ENCODE measurements at places on chromosomes 2 and 18. TPM values are rescaled to one million over a fixed set of nuclear protein-coding genes. Genes with fewer than 3 reads are reported as not detected.

GRCh38 chr18:74714120-74714519, 116.5 kb downstream of the ZNF407 start:
- H3K4me1 ChIP-seq: no peaks in the 10 kb centered on the region
- no peaks in the 10 kb centered on the region for H3K27me3 ChIP-seq
- H3K4me3 ChIP-seq: no peak overlapping the region
- no peaks in the 10 kb centered on the region for H3K36me3 ChIP-seq
- no peak for DNase-seq

- no peak overlapping the region for H3K4me3 ChIP-seq
- H3K27ac ChIP-seq: no peak overlapping the region
- no peaks in the 10 kb centered on the region for H3K4me1 ChIP-seq
- no peaks in the 10 kb centered on the region for H3K36me3 ChIP-seq
These were observed 111.3 kb downstream of the ESCO1 start for GRCh38 chr18:21489119-21489750.

GRCh38 chr2:214574084-214574781, 163.4 kb downstream of the VWC2L start:
- H3K4me3 ChIP-seq: no peak overlapping the region
- DNase-seq: no peak
- H3K36me3 ChIP-seq: no peaks in the 10 kb centered on the region
- H3K27me3 ChIP-seq: no peaks in the 10 kb centered on the region
- no peak overlapping the region for H3K27ac ChIP-seq
- no peaks in the 10 kb centered on the region for H3K4me1 ChIP-seq

- no peak overlapping the region for H3K27ac ChIP-seq
- H3K36me3 ChIP-seq: no peaks in the 10 kb centered on the region
- H3K4me3 ChIP-seq: no peak overlapping the region
These were observed 123.8 kb downstream of the ARL4C start for GRCh38 chr2:234373060-234373459.

DNA sequence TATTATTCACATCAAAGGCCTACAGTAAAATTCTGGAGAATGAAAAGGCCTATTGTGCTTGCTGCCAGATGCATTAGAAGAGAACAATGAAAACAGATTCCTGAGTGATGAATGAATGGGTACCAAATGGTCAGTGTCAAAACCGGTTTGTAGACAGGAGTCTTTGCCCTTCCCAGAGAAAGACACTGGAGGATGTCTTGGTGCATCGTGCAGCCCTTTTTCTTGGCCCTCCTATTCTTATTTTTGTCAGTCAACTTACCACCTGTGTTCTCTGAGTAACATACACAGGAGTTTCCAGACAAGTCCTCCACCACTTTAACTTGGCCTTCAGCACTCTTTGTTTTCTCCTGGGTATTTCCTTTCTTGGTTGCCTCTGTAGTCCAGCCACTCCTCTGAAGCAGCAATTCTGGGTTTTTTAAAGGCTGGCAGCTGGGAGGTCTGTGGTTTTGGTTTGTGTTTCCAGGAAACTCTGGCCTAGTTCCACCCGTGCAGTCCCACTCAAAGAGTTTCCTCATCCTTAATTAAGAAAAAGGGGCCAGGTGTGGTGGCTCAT, 29.4 kb downstream of the PSTPIP2 start:
- H3K4me1 ChIP-seq: no peaks in the 10 kb centered on the region
- H3K27me3 ChIP-seq: no peaks in the 10 kb centered on the region
- no peaks in the 10 kb centered on the region for H3K36me3 ChIP-seq

- H3K4me1 ChIP-seq: no peaks in the 10 kb centered on the region
- H3K27me3 ChIP-seq: no peaks in the 10 kb centered on the region
- no peak overlapping the region for H3K27ac ChIP-seq
These were observed 18.1 kb downstream of the RAB31 start for GRCh38 chr18:9726175-9726574.

- no peaks in the 10 kb centered on the region for H3K36me3 ChIP-seq
- no peak overlapping the region for H3K4me3 ChIP-seq
- H3K4me1 ChIP-seq: peaks cover 6% of the 10 kb centered on the region
- no peaks in the 10 kb centered on the region for H3K27me3 ChIP-seq
These were observed 11.7 kb upstream of the MSH6 start for GRCh38 chr2:47771211-47771610.

DNA sequence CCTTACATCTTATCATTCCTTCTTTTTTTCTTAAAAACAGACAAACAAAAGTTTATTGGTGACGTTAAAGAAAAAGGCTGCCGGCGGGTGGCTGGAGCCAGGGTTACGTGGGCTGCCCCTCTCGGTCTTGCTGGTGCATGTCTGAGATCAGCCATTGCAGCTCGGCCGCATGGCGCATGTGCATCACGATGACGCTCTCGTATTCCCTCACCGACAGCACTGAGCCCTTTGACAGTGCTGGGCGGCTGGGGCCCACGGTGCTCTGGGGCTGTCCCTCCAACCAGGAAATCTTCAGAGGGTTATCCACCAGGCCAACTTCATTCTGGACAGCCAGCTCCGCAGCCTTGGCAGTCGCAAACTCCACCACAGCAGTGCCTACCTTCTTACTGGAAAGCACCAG, 1081.8 kb upstream of the TMEFF2 start:
- no peak overlapping the region for H3K4me3 ChIP-seq
- H3K27ac ChIP-seq: no peak overlapping the region
- no peak for DNase-seq
- no peaks in the 10 kb centered on the region for H3K36me3 ChIP-seq
- H3K4me1 ChIP-seq: no peaks in the 10 kb centered on the region

- DNase-seq: no peak
- no peaks in the 10 kb centered on the region for H3K27me3 ChIP-seq
- H3K4me1 ChIP-seq: peaks cover 14% of the 10 kb centered on the region
- no peak overlapping the region for H3K27ac ChIP-seq
These were observed 51.9 kb downstream of the SLC14A2 start for GRCh38 chr18:45667056-45667736.

DNA sequence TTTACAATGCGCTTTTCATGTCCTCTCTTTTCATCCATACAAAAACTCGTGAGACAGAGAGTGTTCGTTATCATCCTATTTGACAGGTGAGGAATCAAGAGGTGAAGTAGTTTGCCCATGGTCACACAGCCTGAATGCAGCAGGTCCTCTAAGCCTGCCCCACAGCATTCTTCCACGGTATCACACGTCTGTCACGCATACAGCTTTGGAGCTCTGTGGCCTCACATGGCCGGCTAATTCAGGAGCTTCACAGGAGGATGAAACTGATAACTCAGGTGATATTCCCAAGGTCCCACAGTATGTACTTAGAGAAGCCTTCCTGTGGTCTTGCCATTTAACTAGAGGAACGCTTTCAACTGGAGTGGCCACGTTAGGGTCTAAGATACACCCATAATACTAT, 59.0 kb downstream of the MYO5B start:
- no peak for DNase-seq
- no peak overlapping the region for H3K4me3 ChIP-seq
- H3K4me1 ChIP-seq: no peaks in the 10 kb centered on the region
- no peaks in the 10 kb centered on the region for H3K27me3 ChIP-seq
- H3K27ac ChIP-seq: no peak overlapping the region

DNA sequence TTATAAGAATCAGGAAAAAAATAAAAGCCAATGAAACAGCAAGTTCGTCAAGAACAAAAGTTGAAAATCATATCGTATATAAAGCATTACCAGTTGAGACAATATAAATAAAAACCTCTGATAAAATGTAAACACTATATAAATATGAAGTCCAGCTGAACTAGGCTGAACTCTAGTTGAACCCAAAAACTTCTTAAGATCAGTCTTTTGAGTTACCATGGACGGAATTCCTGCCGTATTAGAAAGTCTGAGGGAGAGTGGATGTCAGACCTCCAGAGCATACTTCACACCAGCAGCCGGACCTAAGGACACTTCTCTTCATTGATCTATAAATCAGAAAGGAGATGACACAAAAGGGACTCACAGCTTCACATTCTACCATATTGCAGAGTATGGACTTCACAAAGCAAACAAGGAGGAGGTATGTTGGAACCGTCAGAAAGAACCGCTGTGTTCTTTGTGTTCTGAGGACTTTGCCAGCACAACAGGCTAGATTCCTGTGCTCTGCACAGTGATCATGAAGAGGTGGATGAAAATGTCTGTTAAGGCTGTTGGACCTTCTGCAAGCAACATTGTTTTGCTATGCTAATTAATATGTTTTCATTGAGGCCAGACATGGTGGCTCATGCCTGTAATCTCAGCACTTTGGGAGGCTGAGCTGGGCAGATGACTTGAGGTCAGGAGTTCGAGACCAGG, 67.2 kb upstream of the SP5 start:
- no peak overlapping the region for H3K4me3 ChIP-seq
- no peak for DNase-seq
- no peak overlapping the region for H3K27ac ChIP-seq
- no peaks in the 10 kb centered on the region for H3K36me3 ChIP-seq
- H3K4me1 ChIP-seq: no peaks in the 10 kb centered on the region
- H3K27me3 ChIP-seq: no peaks in the 10 kb centered on the region

DNA sequence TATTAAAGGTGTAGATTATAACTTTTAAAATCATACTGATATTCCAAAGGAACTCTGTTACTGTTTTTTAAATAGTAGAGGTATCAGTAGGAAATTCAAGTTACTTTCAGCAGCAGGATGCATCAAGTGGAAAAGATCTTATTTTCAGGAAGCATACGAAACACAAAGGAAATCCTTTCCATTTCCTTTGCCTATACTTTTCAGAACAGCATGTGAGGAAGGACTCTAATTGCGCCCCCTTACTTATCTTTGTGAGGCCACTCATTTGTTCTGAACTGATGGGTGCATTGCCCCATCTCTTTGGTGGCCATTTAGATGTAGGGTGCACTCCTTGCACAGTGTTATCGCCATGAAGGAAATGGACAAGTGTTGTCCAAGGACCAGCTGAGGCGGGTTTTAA, 145.3 kb downstream of the BABAM2 start:
- no peak overlapping the region for H3K4me3 ChIP-seq
- DNase-seq: no peak
- no peaks in the 10 kb centered on the region for H3K36me3 ChIP-seq

DNA sequence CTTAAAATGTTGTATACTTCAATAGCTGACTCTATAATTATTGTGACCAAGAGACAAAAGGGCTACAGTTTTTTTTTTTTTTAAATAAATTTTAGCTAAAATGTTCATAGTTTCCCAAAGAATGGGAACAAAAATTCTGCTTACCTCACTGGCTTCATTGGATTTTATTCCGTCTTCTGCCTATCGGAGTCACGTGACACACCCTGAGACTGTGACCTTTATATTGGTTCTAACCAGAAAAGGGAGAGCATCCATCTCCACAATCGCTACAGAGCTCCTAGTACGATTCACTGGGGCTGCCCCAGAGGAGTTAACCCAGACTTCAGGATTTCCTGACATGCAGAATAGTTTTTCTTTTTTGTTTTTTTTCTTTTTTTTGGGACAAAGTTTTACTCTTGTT, 203.6 kb upstream of the SLC35G4 start:
- H3K4me3 ChIP-seq: no peak overlapping the region
- no peak overlapping the region for H3K27ac ChIP-seq
- no peaks in the 10 kb centered on the region for H3K4me1 ChIP-seq
- no peaks in the 10 kb centered on the region for H3K27me3 ChIP-seq
- H3K36me3 ChIP-seq: no peaks in the 10 kb centered on the region

GRCh38 chr2:105078906-105079495, 41.1 kb downstream of the MRPS9 start:
- no peak overlapping the region for H3K27ac ChIP-seq
- no peak overlapping the region for H3K4me3 ChIP-seq
- no peaks in the 10 kb centered on the region for H3K27me3 ChIP-seq
- H3K4me1 ChIP-seq: peaks cover 2% of the 10 kb centered on the region
- peaks cover 13% of the 10 kb centered on the region for H3K36me3 ChIP-seq
- DNase-seq: no peak

- no peaks in the 10 kb centered on the region for H3K4me1 ChIP-seq
- H3K27ac ChIP-seq: no peak overlapping the region
- no peaks in the 10 kb centered on the region for H3K36me3 ChIP-seq
- no peak overlapping the region for H3K4me3 ChIP-seq
- H3K27me3 ChIP-seq: no peaks in the 10 kb centered on the region
These were observed 26.1 kb upstream of the ALKAL2 start for GRCh38 chr2:313991-314390.

DNA sequence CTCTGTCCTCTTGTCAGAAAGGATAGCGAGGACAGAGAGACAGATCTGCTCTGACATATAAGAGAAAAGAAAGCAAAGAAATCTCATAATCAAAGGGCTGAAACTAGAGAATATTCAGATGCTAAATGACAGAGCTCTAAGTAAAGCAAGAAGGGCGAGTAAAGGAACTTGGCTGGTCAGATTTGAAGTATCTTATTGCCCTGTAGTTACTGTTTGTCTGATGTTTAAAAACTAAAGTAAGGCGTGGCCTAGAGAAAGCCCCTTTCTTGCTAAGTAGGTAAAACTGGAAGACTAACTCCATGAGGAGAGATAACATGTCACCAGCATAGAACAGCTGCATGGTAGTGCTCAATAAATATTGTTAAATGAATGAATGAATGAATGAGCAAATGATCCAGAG, 70.0 kb downstream of the CRACDL start:
- H3K4me1 ChIP-seq: no peaks in the 10 kb centered on the region
- DNase-seq: no peak
- no peaks in the 10 kb centered on the region for H3K27me3 ChIP-seq
- H3K4me3 ChIP-seq: no peak overlapping the region
- no peaks in the 10 kb centered on the region for H3K36me3 ChIP-seq

- H3K4me3 ChIP-seq: no peak overlapping the region
- no peaks in the 10 kb centered on the region for H3K4me1 ChIP-seq
- H3K27ac ChIP-seq: no peak overlapping the region
- H3K27me3 ChIP-seq: no peaks in the 10 kb centered on the region
- DNase-seq: no peak
These were observed 96.7 kb upstream of the COL5A2 start for GRCh38 chr2:189276277-189276676.

DNA sequence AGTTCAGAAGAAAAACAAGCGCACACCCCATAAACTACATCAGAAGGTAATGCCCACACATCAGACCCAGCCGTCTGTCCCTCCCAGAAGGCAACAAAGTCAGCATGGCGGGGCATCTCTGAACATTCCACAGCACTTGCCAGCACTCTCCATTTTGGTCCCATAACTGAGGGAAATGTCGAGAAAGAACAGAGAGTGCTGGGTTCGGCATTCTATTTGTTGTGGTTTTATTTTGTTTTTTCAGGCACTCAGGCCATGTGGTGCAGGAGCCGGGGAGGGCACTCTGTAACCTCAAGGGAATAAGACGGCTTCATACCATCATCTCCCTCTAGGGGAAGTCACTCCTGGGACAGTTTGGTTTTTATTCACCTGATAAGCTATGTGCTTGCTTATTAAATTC, 156.0 kb downstream of the SEPTIN10 start:
- no peak overlapping the region for H3K27ac ChIP-seq
- no peak overlapping the region for H3K4me3 ChIP-seq
- no peak for DNase-seq
- no peaks in the 10 kb centered on the region for H3K36me3 ChIP-seq

YPEL5 gene
- 42.0 TPM for polyA plus RNA-seq

CDH20 gene
- polyA plus RNA-seq: not detected

NAPG gene
- polyA plus RNA-seq: 12.7 TPM

C18orf54 gene
- polyA plus RNA-seq: 0.50 TPM

AKAIN1 gene
- not detected for polyA plus RNA-seq

GPATCH11 gene
- polyA plus RNA-seq: 3.4 TPM

ANKRD30BL gene
- polyA plus RNA-seq: not detected

UGT1A4 gene
- not detected for polyA plus RNA-seq

ATP6V1B1 gene
- polyA plus RNA-seq: 1.8 TPM

SULT1C2 gene
- polyA plus RNA-seq: not detected
